Stimulated activated CD8-positive, alpha-beta memory T cell treated with anti-CD3 and anti-CD28 coated beads, Interleukin-15, amount 100 ng/mL, for 48 hours (primary cell): ENCODE measurements at places on chromosomes 1 and 21.
A peak's percentile ranks its signal among the peaks of the same experiment; 100 is the strongest.

GRCh38 chr1:30129421-30130055 is 593.8 kb downstream of the MATN1 start:
- DNase-seq, result no peak

GRCh38 chr1:58466630-58467241 is 79.8 kb downstream of the OMA1 start:
- DNase-seq, result no peak

DNA sequence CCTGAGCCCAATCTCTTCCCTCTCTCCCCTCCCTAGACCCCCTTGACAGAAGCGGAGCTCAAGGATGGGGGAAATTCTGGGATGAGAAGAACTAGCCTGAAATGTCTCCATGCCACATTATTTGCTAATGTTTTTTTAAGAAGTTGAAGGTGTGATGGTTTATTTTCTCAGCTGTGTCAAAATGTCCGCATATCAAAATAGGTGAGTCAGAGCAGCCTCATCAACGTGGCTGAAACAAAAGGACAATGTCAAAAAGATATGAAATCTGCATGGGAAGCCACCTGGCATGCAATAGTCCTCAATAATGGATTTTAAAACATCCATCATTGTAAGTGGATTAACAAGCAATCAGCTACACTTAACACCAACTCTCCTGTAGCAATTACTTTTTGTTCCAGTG is 101.4 kb downstream of the BEND5 start:
- no peak for DNase-seq

GRCh38 chr1:100183370-100183769 is 5.3 kb upstream of the LRRC39 start:
- no peak for DNase-seq

DNA sequence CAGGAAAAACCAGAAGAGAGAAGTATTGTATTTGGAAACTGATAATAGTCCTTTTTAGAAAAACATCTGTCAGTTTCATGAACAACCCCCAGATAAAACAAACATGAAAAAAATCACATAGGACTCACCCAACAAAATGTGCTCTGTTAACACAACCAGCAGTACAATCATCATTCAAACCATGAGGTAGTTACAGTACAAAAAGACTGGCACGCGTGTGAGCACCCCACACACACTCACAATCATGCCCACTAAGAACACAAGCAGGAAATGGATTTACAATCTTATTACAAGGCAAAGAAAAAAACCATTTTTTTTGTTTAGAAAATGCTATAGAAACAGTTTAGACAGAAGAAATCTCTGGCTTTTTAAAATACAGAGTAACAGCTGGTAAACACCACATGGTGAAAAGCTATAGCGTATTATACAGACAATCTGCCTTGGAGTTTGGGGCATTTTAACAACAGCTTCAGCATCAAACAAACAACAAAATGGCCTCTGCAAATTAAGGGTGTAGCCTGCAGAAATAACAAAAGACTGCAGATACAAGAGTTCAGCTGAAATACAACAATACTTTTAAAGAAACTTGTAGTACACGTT is 180.0 kb downstream of the CDC7 start:
- DNase-seq, result no peak

DNA sequence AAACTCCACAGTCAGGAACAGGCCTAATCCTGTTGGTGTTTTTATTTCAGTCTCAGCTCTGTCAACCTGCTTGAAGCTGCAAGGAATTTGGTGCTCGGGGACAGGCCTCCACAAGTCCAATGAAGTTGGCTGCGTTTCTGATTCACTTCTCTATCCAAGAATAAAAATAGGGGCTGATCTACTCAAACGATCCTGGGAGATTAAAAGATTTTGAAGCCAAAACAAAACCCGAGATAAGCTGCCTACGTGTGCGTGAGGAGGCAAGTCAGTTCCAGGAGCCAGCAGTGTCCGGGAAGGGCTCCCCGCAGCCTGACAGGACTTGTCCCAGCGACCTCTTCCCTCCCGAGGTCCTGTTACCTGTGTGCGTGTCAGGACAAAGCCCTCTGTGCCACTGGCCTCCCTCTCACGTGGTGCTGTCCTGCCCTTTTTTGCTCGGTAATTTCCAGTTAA is 98.0 kb downstream of the ETS2 start:
- DNase-seq, result no peak

- no peak for DNase-seq
Observed at GRCh38 chr1:36450919-36451305, 661 bp upstream of the OSCP1 start.

GRCh38 chr1:4736254-4736653 is 81.8 kb downstream of the AJAP1 start:
- DNase-seq, result no peak

DNA sequence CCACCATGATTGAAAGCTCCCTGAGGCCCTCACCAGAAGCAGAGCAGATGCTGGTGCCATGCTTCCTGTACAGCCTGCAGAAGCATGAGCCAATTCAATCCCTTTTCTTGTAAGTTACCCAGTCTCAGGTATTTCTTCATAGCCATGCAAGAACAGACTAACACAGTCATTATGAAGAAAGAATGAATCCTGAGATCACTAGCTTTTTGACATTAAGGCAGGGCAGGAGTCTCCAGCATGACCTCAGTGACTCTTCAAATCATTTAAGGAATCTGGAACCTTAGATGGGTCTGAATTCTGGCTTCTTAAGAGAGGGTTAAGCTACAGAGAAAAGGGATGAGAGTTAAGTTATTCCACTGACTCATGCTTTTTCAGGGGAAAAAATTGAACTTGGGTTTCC is 79.0 kb downstream of the PTPN14 start:
- DNase-seq, result no peak

DNA sequence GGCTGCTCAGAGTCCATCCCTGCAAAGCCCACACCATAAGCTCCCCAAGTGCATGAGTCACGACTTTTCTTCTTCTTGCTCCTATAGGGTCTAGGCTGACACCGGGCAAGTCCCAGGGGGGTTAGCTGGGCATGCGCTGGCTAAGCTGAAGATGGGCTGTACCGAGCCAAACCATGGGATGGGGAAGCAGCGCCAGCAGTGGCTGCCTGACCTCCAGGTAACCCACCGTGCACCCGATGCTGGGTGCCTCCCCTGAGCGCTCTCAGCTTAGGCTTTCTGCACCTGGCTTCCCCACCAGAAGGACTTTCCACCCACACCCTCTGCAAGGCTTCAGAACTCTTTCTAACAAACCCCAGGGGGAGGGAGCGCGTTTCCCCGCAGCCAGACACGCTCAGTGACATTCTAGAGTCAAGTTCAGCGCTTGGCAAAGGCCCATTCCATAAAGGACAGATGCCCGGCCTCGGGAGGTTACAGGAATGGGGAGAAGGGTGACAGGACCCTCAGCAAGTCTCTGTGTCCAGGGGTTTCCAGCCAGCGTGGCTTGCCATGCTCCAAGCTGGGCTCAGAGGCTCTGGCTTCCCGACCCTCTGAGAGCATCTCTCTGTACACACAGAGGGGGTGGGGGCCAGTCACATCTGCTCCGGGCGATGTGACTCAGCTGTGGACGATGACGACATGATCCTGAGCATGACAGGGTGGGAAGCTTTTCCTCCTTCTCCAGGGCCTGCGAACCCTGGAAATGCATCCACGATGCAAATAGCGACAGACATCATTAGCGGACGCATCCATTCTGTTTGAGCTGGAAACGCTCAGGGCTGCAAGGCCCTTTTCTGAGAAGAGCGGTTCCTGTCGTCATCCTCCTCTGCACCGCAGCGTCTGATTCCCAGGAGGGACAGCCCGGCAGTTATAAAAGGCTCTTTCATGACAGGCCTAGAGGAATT is 107.8 kb downstream of the SIK1 start:
- DNase-seq, result no peak

- DNase-seq, result no peak
Observed at GRCh38 chr1:6757719-6758435, 27.4 kb upstream of the CAMTA1 start.

GRCh38 chr21:43931489-43931888 is 66.5 kb downstream of the AGPAT3 start:
- no peak for DNase-seq

- no peak for DNase-seq
Observed at GRCh38 chr1:206472024-206472423, 1.7 kb downstream of the IKBKE start.

DNA sequence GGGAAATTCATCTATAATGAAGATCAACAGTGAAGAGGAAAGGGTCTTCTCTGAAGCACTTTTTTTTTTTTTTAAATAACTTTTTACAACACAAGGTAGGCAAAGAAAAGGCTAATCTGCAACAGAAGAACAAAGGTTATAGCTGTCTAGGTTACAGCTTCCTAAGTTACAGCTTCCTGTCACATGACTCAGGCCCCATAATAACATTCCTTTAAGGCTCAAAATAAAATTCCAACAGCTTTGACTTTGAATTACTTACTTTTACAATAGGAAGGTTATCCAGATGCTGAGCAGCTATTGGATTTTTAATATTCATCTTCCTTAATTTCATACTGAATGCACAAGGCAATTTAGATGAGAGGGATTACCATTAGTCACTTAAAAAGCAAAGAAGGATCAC is 40.4 kb upstream of the TMEM61 start:
- no peak for DNase-seq

DNA sequence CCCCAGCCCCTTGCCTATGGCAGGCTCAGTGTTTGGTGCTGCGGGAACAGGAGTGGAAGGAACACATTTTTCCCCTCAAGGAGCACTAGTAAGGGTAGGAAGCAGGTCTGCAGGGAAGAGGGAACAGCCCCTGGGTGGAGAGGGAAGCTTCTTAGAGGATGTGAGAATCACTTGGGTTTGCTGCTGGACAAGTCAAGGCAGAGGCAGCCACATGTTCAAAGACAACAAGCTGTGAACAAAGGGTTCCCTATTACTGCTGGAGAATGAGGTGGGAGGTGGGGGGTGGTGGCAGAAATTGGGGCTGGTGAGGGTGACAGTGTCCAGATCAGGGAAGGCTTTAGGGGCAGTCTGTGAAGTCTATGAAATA is 24.8 kb upstream of the CITED4 start:
- no peak for DNase-seq

- DNase-seq, result no peak
Observed at GRCh38 chr21:19648391-19648790, 1244.8 kb upstream of the TMPRSS15 start.

- no peak for DNase-seq
Observed at GRCh38 chr21:34148419-34148804, 75.0 kb downstream of the MRPS6 start.

DNA sequence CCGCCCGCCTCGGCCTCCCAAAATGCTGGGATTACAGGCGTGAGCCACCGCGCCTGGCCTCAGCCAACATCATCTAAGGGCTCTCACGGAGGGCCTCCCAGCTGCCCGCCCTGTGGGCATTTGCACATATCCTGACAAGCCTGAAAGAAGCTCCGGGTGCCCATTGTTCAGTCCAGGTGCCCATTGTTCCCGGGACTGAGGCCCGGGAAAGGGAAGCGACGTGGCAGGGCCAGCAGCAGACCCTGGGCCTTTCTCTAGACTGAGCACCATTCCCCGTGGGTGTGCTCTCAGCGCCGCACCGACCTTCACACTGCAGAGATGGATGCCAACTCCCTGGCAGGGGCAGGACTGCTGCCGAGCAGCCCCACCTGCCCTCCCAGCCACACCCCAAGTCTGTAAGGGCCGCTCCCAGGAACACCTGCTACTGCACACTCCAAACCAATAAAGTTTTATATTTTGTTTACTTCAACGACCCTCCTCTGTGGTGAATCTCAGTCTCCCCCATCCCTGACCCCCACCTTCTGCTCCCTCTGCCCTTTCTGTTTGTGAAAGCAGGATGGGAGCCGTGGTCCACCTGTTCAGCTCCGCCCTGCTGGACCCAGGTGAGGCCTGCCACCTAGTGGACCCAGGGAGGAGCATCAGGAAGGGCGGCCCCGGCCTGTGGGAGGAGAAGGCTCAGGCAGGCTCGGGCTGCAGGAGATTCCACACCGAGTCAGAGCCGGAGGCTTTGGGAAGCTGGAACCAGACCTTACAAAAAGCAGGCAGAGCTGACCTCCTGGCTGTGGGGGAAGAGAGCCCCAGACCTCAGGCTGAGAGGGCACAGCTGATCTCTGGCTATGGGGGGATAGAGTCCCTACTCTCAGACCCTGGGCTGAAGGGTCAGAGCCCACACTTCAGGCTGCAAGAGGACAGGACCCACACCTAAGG is 1.1 kb upstream of the TMEM82 start:
- peak; percentile 42 for DNase-seq

GRCh38 chr1:33032126-33032869 is 4.4 kb downstream of the AK2 start:
- no peak for DNase-seq

- DNase-seq, result no peak
Observed at GRCh38 chr1:2859219-2859880, 57.9 kb upstream of the TTC34 start.

DNA sequence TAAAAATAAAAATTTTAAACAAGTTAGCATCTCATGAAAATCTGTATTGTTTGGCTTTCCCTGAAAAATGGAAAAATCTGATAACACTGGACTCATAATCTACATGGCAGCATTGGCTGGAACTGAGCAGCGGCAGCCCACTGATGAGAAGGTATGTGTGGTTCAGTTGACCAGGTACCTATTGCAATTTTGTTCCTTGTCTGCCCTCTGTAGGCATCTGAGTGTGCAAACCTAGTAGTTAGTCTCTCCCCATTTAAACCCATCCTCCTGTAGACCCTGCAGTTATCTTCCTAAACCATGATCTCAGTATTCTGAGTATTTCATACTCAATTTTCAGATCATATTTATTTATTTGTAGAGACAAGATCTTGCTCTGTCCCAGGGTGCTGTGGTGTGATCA is 59.4 kb upstream of the SERBP1 start:
- DNase-seq, result no peak

GRCh38 chr1:177216587-177217202 is 45.9 kb downstream of the BRINP2 start:
- no peak for DNase-seq

DNA sequence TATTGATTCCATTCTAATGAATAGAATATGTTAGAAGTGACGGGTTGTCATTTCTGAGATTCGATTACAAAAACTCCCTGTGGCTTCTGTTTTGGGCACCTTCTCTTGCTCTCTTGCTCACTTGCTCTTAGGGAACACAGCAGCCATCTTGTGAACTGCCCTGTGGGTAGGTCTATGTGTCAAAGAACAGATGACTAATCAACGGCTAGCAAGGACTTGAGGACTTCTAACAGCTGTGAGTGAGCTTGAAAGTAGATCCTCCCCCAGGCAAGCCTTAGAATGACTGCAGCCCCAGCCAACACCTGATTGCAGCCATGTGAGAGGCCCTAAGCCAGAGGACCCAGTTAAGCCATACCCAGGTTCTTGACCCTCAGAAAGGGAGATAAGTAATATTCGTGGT is 49.3 kb downstream of the AZIN2 start:
- DNase-seq, result peak; percentile 11

- DNase-seq, result no peak
Observed at GRCh38 chr1:244960904-244961303, 96.6 kb upstream of the HNRNPU start.

- DNase-seq, result peak; percentile 73
Observed at GRCh38 chr1:6489799-6490180, 1.7 kb downstream of the PLEKHG5 start.
